ENCODE measurements at places on chromosomes 1 and 21.

GRCh38 chr1:22704440-22705067 lies 6.1 kb upstream of the EPHB2 start:
- peak; percentile 44 for DNase-seq

- DNase-seq, result peak; percentile 15
Observed at GRCh38 chr1:147641695-147642592, 28.4 kb downstream of the ACP6 start.

DNA sequence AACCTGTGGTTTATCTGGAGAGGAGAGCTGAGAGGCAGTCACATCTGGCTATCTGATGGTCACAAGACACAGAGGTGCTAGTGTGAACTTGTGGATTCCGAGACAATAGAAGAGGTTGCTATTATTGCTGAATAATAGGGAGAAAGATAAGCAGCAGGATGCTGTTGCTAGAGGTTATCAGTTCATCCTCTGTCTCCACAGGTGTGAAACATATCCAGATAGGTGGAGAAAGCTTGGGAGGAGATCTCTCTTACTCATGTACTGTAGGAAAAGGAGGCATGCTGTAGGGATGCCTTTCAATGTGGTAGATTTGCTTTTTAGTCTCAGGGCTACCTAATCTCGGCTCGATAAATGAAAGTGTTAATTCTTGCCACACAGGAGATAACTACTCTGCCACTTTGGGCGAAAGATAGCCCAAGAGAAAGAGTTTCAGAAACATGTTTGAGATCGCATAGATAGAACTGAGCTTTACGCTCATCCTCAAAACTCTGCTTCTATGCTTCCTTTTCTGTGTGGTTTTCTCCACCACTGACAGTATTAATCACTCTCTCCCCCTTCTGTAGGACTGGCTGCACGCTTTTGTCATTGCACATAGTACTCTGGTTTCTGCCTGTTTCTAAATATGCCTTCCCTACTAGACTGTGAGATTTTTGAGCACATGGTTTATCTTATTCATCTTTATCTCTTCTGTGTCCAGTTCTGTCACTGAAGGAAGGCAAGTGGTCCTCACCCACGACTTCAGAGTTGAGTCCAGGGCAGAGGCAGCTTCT lies 36.7 kb upstream of the PLXNA2 start:
- DNase-seq, result no peak

DNA sequence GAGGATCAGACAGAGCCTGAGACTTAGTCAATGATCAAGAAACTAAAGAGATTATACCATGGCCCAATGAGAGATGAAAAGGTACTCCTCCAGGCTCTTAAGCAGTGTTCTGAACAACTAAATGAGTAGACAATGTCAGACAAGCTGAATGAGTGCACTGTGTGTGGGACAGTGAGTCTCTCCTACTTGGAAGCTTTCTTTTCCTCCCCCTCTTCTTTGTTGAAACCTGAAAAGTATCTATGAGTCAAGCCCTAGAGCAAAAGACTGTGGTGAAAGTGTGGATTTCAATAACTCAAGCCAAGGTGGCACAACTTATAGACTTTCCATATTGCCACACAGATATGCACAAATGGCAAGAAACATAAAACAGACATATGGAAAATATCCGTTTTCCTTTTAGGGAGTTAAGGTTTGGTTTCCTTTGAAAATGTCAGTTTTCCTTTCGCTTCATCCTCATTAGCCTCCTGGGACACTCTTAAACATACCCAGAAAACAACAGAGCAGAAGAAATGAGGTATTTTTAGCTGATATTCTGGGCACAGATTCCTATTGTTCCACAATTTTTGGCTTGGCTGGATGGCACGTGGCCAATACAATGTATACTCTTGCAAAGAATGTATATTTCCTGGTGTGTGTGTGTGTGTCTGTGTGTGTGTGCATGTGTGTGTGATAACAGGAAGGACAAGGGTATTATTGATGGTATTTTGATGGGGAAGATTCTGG lies 96.6 kb downstream of the LMX1A start:
- DNase-seq, result no peak

- DNase-seq, result no peak
Observed at GRCh38 chr1:79847700-79848099, 841.2 kb upstream of the ADGRL4 start.

GRCh38 chr1:109084563-109085517 lies 5.7 kb upstream of the TMEM167B start:
- no peak for DNase-seq

DNA sequence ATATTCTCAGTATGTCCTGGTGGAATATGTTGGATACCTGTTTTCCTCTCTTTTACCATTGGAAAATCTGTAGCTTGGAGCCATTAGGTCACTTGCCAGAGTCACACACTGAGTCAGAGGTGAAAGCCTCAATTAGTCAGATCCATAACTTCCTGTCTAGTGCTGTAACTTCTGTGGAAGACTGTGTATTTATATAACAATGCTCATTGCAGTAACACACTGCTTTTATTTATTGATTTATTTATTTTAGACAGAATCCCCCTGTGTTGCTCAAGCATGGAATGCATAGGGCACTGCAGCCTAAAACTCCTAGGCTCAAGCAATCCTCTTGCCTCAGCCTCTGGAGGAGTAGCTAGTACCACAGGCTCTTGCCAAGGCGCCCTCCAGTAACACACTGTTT lies 1.3 kb upstream of the DOCK7 start:
- no peak for DNase-seq

DNA sequence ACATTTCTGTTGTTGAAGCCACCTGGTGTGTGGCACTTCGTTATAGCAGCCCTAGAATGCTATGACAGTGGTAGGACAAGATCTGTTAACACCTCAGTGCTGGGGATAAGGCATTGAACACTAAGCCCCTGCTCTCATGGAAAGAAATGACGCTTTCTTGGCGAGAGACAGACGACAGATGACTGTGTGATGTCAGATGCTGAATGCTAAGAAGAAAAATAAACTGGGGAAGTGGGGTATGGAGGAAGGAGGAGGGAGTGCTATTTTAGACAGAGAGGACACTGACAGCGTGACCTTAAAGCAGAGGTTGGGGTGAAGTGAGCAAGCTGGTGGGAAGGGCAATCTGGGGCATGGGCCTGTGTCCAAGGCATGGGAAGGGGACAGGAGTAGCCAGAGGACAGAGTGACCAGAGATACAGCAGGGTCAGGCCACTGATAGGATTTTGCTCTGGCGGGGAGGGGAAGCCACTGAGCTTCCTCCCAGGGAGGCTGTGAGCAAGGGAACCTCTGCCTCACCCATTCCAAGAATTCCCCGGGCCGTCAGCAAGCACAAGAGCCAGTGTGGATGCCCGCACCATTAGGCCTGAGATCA lies 15.2 kb downstream of the DOP1B start:
- DNase-seq, result no peak

DNA sequence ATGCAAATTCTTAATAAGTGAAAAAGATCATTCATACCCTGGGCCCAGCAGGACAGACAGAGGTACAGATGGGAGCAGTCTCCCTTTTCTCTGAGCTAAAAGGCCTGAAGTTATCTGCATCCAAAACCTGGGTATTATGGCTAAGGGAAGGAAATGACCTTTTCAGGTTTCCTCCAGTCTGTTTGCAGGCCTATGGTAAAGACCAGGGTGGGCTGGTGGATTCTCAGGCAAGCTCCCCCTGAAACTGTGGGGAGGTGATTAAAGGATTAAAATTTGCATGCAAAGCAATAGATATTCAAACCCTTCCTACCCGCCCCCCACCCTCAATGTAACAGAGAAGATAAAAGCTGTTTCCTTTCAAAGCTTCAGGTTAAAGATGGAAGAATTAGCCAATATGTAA lies 471.8 kb upstream of the RUNX1 start:
- DNase-seq, result no peak

DNA sequence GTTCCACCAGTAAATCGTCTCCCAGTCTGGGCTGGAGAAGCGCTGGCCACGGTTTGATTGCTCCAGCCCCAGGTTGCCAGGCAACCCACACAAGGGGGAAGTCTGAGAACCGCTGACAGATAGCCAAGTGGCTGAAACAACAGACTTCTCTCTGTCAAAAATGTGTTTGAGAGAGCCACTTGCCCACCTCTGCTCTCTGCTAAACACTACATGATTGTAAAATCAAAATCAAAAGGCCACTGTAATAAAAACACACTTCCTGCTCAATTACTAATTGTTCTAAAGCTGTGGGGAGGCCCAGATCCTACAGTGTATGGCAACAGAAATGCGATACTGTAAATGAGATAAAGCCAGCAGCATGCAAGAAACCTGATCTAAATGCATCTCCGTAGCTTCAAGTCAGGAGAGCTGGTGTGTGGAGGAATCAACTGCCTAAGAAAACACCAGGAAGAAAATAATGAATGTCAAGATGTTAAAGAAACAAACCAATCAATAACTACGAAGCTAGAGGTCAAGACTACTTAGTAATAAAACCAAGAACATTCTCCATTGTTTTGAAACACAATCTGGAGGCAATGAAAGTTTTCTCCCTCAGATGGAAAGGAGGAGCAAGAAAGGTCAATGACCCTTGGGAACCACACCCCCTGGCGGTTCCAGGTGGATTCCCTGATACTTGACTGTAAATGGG lies 121.2 kb downstream of the SLC45A1 start:
- no peak for DNase-seq

- no peak for DNase-seq
Observed at GRCh38 chr1:219931033-219931432, 2.7 kb upstream of the SLC30A10 start.

DNA sequence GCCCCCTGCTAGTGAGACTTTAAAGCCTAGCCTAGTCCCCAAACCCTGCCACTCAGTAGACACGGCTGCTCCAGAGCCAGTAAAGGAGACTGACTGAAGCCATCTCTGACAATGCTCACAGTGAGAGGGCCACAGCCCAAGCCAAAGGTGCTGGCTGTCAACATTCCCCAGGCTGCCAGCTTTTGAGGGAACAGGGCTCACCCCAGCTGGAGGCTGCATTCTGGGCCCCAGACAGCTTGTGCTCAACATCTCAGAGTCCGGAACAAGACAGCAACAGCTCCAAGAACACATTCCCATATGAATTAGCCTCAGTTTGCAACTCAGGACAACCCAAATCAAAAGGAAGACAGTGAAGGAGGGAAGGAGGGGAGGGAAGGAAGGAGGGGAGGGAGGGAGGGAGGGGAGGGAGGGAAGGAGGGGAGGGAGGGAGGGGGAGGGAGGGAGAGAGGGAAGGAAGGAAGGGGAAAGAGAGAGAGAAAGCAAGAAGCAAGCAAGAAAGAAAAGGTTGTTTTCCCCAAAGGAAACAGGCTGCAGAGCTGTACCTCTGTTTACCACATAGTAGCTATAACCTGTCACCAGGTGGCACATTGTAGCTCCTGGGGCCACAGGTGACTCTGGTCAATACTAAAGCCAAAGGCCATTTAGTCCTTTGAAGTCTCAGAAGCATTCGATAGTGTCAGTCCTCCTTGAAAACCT lies 5.4 kb downstream of the ARTN start:
- DNase-seq, result no peak

- no peak for DNase-seq
Observed at GRCh38 chr21:25412100-25412499, 195.2 kb downstream of the MRPL39 start.

- DNase-seq, result no peak
Observed at GRCh38 chr21:17602874-17603273, 9.8 kb downstream of the BTG3 start.

DNA sequence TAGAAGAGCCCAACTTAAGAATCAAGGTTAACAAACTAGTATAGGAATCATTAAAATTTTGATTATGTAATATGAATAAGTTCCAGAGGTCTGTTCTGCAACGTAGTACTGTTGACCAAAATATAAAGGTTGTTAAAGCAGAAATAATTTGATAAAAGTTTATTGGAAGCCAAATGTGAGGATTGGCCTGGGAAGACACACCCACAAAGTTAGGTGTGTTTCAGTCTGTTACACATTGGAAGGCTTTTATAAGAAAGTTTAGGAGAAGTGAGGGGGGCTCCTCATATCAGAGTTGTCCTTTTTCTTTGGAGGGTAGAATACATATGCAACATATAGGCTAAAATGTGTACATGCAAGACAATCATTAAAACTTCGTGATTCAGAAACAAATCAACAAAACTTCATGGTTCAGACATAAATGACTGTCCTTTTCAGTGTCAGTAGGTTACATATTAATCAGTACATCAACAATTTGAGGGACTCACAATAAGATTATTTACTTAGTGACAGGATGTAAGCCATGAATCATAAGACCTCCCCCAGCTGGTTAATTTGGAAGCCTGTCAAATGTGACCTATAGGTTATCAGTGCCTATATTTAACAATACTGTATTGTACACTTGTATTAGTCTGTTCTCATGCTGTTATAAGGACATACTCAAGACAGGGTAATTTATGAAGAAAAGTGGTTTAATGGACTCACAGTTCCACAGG lies 245.0 kb upstream of the B3GALT2 start:
- DNase-seq, result no peak

GRCh38 chr1:193592317-193592716 lies 405.9 kb upstream of the B3GALT2 start:
- DNase-seq, result no peak

GRCh38 chr1:35433714-35434113 lies 123.5 kb downstream of the KIAA0319L start:
- no peak for DNase-seq

DNA sequence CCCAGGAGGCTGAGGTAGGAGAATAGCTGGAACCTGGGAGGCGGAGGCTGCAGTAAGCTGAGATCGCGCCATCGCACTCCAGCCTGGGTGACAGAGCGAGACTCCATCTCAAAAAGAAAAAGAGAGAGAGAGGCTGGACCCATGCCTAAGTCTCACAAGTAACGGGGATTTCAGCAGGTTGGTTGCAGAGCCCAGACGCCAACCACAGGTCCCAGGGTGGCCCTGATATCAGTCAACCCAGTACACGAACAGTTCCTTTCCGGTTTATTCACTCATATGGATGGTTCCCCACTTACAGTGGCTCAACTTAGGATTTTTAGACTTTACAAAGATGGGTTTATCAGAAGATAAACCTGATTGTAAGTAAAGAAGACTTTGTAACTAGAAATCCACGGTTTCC lies 40.9 kb downstream of the CLSTN1 start:
- DNase-seq, result no peak

- no peak for DNase-seq
Observed at GRCh38 chr1:191662051-191662450, 496.2 kb upstream of the RGS18 start.

DNA sequence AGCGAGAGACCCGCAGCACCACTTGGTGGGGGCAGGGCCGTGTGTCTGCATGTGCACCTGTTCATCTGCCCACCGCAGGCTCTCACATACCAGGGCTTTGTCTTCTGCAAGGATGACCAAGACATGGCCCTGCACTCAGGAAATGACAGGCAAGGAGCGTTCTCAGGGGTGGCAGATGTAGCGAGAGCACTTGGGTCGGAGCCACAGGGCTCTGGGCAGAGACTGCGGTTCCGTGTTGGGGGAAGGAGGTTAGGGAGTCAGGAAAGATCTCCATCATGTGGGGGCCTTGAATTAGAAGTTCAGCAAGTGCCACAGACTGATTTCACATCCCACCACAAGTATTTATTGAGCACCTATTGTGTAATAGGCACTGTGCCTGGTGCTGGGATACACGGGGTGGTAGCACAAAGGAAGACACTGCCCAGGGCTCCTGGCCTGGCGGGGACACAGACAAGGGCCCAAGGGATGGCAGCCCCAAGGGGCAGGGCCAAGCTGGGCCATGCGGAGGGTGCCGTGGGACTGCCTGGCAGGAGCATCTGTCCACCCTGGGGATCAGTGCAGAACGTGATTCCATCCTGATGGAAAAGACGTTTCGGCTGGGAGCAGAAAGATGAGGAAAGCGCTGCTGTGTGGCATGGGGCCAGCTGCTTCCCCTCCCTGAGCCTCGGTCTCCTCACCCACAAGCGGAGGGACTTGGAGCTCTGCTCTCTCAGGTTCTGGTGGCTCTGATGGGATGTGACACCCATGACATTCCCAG lies 11.4 kb upstream of the SPSB1 start:
- DNase-seq, result no peak
